ENCODE measurements at places on chromosomes 2 and 18.

- peak; percentile 64 for DNase-seq
Observed at GRCh38 chr2:237581751-237582746, 8.5 kb downstream of the RAB17 start.

DNA sequence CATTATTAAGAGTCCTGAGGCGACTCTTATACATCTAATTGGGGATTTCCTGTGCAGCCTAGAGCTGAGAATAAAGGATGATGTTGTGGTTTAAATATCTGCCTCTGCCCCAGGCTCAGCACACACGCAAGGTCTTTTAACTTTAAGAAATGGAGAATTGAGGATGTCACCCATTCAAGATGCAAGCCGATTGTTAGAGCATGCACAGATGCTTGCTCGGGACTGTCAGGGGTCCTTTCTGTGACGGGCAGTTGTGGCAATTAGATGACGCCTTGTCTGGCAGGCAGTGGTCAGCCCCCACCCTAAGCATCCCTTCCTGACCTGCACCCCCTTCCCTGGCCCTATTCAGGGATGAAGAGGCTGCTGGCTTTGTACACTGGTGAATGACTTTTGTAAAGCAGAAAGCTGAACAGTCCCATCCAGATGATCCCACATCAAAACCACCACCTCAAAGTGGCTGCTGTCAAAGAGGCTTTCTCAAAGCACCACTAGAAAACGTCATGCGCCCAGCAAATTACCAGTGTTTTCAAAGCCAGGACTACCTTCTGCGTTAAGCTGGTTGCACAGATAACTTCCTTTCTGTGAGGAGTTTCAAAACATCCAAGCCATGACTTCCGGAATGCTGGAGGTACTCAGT lies 23.7 kb downstream of the FAM178B start:
- no peak for DNase-seq

DNA sequence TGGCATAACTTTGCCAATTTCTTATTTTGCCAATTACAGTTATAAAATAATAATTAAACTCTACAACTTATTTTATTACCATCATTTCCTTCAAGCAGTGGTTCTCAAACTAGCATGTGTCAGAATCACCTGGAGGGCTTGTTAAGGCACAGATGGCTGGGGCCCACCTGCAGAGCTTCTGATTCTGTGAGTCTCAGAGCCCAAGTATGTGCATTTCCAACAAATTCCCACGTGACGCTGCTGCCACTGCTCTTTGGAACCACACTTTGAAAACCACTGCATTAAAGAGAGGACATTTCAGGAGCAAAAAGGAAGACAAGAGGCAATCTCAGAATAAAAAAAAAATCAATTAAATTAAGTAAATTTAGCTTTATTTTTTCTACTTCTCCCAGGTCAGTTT lies 94.0 kb upstream of the HNRNPA3 start:
- no peak for DNase-seq

DNA sequence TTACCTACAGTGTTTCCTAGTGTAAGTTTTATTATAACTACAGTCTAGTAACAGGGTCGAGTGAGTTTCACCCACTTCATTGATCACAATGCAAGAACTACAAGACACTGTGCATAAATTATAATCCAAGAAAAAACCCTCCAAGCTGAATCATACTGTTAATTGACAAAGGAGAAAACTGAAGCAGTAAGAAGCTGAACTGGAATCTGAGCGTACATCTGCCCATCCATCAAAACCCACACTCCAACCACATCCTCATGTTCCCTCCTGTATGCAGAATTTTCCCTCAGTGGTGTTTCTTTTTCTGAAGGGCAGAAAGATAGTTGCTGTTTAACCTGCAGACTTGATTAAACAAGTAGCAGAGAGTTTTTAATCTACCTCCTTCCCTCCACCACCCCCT lies 49.5 kb upstream of the KIDINS220 start:
- DNase-seq, result no peak

DNA sequence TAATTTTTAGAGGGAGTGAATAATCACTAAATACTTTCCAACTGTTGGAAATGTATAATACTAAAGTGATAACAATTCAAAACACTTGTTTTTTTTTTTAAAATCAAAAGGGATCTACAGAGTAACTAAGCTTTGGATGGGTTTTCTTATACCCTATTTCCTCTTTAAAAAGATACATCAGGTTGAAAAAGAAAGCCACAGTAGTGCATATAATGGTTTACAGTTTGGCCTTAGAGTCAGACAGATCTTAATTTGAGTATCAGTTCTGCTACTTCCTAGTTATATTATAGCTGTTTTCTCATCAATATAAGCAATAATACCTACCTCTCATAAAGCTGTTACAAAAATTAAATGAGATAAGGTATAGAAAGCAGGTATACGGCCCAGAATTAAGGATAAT lies 28.5 kb downstream of the PSME4 start:
- DNase-seq, result no peak

- no peak for DNase-seq
Observed at GRCh38 chr2:10406016-10406415, 42.1 kb downstream of the ODC1 start.

- no peak for DNase-seq
Observed at GRCh38 chr2:178234648-178235047, 40.3 kb downstream of the OSBPL6 start.

DNA sequence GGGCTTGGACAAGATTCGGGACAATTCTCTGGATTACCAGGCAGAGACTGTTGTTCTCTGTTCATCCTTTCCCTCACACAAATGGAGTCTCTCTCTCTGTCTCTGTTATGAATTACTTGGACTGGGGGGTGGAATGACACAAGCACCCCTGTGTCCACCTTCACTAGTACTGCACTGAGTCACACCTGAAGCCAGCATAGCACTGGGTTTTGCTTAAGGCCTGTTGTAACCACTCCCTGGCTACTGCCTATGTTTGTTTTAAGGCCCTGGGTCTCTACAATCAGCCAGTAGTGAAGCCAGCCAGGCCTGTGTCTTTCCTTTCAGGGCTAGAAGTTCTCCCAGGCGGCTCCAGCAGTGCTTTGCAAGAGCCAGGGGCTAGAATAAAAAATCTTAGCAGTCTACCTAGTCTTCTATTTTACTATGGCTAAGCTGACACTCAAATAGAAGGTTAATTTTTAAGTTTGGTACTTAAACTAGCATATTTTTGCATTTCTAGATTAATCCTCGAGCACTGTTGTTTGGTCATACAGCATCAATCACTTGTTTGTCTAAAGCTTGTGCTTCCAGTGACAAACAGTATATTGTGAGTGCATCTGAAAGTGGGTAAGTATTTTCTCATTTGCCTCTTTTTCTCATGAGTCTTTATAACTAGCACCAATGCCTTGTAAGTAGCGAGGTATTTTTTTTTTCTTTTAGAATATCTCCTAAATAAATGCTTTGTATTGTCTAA lies 27.8 kb downstream of the WDR7 start:
- DNase-seq, result no peak

GRCh38 chr2:105184420-105184819 lies 57.1 kb upstream of the GPR45 start:
- no peak for DNase-seq

- no peak for DNase-seq
Observed at GRCh38 chr2:158775273-158776027, 19.7 kb upstream of the DAPL1 start.

- DNase-seq, result peak; percentile 71
Observed at GRCh38 chr2:102841107-102841840, 79.4 kb downstream of the TMEM182 start.

- peak; percentile 49 for DNase-seq
Observed at GRCh38 chr2:86372641-86373502, 35.4 kb upstream of the REEP1 start.

DNA sequence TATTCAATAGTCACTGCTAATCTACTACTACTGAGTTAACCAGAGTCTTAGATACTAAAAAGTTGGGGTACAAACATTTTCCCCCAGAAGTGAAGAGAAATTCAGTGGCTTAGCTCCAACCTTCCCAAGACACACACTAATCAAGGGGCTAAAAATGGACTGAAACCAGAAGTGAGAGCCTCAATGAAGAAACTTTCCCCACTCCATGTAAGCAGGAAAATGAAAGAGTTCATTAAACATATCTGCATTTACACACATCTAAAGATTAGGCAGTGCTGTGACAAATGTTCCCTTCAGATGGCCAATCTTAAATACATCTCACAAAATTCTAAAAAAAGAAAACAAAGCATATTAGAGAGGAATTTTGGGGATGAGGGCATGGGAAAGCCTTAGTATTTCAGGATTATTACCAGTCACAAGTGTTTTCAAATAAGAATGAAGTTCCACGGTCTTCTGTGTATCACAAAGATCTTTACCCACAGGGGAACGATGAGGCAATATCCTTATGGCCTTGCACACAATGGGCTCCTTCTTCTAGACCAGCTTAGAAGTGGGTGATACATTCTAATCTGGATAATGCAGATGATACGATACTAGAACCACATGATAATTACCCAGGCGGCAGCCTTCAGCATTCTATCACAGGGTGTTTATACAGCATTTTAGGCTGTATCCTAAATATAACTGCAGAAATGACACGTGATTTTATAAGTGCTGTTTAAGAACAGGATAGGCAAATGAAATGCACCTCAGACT lies 17.1 kb downstream of the ANKRD44 start:
- DNase-seq, result peak; percentile 86

Data from NB4 (cell line).